Tibial nerve (tissue), 4 donors: ENCODE measurements at places on chromosomes 11 and 22.
A peak's percentile ranks its signal among the peaks of the same experiment; 100 is the strongest.

- no peaks in the 10 kb centered on the region for H3K27me3 ChIP-seq
- H3K36me3 ChIP-seq: no peaks in the 10 kb centered on the region
- DNase-seq: no peak
- peaks cover 7% of the 10 kb centered on the region for H3K4me1 ChIP-seq
Observed at GRCh38 chr11:13666708-13667107, 1.8 kb upstream of the FAR1 start.

- no peaks in the 10 kb centered on the region for H3K27me3 ChIP-seq
- no peak for DNase-seq
- H3K4me1 ChIP-seq: no peaks in the 10 kb centered on the region
- H3K36me3 ChIP-seq: no peaks in the 10 kb centered on the region
- H3K4me3 ChIP-seq: no peak overlapping the region
Observed at GRCh38 chr11:10916665-10917064, 58.8 kb upstream of the ZBED5 start.

DNA sequence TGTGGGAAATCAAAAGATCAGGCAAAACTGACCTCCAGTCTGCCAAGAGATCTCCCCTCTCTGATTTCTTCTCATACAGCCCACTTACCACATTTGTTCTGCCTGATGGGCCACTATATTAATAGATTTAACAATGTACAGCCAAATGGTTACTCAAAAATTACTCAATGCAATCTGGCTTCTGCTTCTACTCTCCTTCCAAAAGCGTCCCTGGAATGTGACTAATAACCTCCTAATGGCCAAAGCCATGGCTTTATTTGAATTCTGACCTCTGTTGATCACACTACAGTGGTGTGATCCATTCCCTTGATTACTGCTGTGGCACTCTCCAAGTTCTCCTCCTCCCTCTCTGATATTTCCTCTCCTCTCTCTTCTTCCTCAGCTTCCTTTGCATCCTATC, 86.2 kb downstream of the MPPED2 start:
- no peak overlapping the region for H3K27ac ChIP-seq
- no peaks in the 10 kb centered on the region for H3K27me3 ChIP-seq
- H3K36me3 ChIP-seq: no peaks in the 10 kb centered on the region
- H3K4me1 ChIP-seq: no peaks in the 10 kb centered on the region
- no peak overlapping the region for H3K4me3 ChIP-seq

- H3K36me3 ChIP-seq: no peaks in the 10 kb centered on the region
- H3K27ac ChIP-seq: no peak overlapping the region
- no peaks in the 10 kb centered on the region for H3K4me1 ChIP-seq
- H3K4me3 ChIP-seq: no peak overlapping the region
Observed at GRCh38 chr22:48342016-48342415, 1485.7 kb downstream of the BRD1 start.

DNA sequence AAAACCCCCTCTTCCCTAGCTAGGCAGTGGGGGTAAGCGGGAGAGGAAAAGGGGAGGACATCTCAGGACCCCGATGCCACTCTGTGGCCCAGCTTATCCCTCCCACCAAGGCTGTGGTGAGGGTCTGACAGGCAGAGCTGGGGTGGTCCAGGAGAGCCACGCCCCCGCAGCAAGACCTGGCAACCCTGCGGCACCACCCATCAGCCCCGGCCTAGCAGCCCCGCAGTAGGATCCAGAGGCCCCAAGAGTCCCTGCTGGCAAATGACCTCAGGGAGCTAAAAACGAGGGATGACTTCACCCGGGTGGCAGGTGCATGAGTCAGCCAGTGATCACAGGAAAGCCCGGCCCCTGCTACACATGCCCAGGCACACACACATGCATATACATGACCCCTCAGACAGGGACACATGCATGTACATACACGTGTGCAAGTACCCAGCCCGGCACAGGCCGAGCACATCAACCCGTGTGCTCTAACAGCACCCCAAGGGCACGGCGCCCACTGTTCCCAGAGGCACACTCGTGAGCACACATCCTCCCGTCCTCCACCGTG, 32.3 kb downstream of the ARVCF start:
- no peak overlapping the region for H3K4me3 ChIP-seq
- peak overlapping the region; percentile 46 for H3K27ac ChIP-seq
- DNase-seq: no peak
- H3K4me1 ChIP-seq: no peaks in the 10 kb centered on the region

DNA sequence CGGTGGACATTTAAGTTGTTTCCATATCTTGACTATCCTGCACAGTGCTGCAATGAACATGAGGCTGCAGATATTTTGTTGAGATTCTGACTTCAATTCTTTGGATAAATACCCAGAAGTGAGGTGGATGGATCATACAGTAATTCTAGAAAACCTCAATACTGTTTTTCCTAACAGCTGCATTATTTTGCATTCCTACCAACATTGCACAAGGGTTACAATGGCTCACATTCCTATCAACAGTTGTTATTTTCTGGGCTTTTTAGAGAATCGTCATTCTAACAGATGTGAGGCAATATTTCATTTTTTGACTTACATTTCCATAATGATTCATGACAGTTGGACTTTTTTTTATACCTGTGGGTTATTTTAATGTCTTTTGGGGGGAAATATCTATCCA, 716.9 kb upstream of the ANO3 start:
- H3K36me3 ChIP-seq: no peaks in the 10 kb centered on the region
- no peak overlapping the region for H3K27ac ChIP-seq
- no peaks in the 10 kb centered on the region for H3K4me1 ChIP-seq
- H3K4me3 ChIP-seq: no peak overlapping the region
- H3K27me3 ChIP-seq: no peaks in the 10 kb centered on the region

DNA sequence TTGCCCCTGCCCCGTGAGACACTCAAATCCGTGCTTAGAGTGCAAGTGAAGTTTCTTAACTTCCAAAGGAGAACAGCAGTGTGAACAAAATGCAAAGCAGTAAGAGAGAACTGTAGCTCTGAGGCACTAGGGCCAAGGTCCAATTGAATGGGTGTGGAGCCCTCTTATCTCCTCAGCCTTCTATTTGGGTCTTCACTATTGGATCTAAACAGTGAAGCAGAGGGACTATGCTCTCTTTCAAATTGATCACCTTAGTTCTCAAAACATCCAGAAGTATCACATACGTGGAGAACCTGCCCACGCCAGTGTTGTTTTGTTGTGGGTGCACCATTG, 49.6 kb downstream of the C22orf31 start:
- no peak overlapping the region for H3K4me3 ChIP-seq
- DNase-seq: no peak
- no peaks in the 10 kb centered on the region for H3K4me1 ChIP-seq
